ENCODE measurements at places on chromosomes 3 and 15. TPM values are rescaled to one million over a fixed set of nuclear protein-coding genes. Genes with fewer than 3 reads are reported as not detected.

The ITIH1 gene
- not detected for total RNA-seq

The PROS1 gene
- 31.2 TPM for total RNA-seq

The TMEM266 gene
- 0.52 TPM for total RNA-seq

The SMARCC1 gene
- 110 TPM for total RNA-seq

DNA sequence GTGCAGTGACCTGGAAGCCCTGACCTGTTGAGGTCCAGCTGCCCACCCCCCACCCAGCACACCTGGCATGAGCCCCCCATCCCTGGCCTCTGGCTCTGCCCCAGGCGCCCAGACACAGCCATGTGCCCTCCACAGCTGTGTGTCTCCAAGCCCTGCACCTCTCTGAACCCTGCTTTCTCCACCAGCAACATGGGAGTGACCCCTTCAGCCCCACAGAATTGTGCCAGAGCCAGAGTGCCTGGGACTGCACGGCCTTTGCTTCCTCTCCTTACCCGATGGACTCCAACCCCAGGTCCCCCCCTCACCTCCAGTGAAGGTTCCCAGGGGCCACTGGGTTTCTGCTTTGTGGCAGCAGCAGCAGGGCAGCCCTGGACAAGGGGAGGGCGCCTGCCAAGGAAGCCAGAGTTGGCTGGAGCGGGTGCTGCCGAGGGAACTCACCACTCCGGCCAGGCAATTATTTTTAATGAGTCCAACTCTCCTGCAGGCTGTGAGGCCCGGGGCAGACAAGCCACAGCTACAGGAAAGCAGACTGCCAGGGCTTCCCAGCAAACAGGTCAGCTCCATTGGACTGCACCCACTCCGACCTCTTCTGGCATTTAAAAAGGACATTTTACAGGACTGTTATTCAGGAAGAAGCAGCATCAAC, 24.1 kb downstream of the PRR20G start:
- no peak for DNase-seq

DNA sequence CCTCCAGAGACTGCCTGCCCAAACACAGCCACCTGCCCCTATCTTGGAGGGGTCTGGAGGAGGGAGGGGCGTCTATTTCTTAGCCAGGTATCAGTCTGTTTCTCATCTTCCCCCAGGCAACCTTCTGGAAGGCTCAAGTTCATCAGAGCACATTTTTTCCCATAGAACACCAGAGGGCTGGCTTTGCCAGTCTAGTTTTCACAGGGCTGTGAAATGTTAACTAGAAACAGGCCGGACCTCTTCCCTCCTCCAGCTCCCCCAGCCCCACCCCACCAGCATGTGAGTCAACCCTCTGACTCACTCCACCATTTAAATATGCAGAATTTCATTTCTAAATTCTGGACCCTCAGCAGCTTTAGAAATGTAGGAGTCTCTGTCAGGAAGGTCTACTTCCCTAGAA, 66.9 kb downstream of the SLCO2A1 start:
- DNase-seq: no peak

DNA sequence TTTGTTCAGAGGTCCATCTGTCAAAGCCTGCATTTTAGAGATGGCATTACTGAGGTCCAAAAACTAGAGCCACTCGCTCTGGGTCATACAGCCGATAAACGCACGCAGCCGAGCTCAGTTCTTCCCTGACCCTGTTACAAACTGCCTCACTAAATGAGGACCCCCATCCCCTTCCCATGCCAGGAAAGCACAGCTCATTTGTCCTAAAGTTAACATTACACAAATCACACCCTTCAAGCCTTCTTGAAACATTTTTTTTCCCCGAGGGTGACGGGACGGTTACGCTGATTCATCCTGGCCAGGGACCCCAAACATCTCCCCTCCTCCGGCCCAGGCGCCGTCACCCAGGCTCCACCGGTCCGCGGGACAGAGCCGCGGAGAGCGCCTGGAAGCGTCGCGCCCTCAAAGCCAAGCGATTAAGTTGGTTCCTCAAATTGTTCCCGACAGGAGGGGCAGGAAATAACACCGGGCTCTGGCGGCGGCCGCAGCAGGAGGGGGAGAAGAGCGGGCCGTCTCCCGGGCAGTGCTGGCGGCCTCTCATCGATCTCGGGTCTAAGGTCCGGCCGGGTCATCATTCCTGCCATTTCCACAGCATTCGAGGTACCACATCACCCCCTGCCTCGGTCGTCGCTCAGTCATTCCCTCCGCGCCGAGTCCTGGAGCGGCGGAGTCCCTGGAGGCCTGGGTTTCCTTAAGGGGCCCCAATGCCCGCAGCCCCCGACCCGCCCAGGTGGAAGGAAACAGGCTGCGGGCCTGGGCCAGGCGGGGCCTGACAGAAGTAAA, 619 bp upstream of the CMTM8 start:
- DNase-seq: no peak

DNA sequence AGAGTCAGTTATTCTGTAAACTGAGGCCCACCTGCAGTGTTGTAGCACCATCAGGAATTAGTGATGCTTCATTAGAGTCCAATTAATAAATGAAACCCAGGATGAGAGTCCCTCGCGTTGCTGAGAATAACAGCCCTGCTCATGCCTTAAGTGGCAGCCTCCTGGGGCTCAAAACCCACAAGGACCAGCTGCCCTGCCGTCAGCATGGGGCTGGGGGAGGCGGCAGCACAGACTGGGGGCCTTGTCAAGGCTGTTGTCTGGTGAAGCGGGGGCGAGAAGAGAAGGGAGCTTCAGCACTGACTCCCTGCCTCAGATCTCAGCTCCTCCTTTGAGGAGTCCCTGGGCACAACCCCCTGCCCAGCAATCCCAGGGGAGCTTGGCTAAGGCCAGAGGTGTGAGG, 21.0 kb downstream of the CCDC33 start:
- no peak for DNase-seq

GRCh38 chr15:81115054-81115939, 18.8 kb upstream of the CFAP161 start:
- no peak for DNase-seq

- no peak for DNase-seq
These were observed 81.4 kb downstream of the MBNL1 start for GRCh38 chr3:152350139-152350538.

DNA sequence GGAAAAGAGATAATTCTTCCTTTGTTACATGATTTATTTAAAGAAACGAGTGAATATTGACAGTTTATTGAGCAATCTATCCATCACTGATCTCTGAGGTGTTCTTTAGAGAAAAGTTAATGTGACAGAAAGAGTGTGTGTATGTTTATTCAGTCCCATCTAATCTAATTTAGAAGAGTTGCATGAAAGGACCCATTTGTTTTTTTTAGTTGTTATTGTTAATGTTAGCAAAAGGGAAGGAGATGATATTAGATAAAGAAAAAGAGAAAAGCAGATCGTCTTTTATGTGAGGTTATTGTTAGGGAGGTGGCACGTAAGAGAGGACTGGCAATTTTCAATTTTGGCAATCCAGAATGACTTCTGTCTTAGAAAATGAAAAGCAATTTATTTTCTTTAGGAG, 46.5 kb downstream of the NMD3 start:
- no peak for DNase-seq

GRCh38 chr3:14298442-14298841, 104.0 kb upstream of the SLC6A6 start:
- DNase-seq: no peak

GRCh38 chr3:5567113-5567512, 379.6 kb downstream of the EDEM1 start:
- no peak for DNase-seq

DNA sequence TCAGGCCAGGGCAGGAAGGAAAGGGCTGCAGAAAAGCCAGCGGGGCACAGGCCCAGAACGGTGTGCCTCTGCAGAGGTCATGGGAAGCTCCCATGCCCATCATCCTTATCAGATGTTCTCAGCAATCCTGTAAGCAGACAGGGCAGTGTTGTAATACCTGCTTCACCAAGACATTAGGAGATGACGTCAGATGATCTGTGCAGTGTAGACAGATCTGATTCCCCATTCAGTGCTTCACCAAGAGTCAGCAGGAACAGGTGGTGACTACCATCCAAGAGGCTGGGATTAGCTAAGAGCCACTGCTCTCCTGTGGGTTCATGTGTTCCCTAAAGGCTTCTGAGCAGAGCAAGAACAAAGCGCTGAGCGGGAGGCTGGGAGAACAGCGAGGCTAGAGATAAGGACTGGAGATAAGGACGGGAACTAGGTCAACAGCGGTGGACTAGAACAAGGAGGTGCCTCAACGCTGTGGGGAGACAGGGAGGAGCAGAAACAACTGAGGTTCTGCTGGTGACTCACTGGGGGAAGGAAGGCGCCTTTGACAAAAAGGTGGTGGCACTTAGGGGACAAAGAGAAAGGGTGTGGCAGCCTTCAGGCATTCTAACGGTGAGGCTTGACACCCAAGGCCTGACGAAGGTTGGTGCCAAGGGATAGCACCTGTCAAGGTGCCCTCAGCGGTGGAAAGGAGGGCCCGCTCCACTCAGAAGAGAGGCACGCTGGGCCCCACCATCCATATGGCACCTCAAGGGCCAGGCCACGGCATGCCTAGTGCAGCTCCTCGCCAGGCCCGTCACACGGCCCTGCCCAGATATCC, 28.4 kb downstream of the CCDC12 start:
- DNase-seq: peak; percentile 85

- no peak for DNase-seq
These were observed 89.8 kb downstream of the SEMA5B start for GRCh38 chr3:122937745-122938144.

DNA sequence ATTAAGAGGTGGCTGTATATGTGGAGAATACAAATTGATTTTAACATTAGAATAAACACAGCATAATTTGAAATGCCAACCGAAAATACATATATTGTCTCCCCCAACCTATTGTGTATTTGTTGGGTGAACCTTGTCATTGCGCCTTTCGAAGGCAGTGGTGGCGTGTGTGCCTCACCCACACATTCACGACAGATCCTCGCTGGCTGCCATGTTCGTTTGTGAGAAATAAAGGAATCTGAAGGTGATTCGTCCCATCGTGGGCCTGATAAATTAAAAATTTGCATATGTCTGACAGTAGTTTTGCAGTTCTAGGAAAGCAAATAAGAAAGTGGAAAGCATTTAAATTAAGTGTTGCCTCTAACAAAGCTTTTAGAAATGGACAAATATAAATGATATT, 222.8 kb upstream of the TOPAZ1 start:
- no peak for DNase-seq

DNA sequence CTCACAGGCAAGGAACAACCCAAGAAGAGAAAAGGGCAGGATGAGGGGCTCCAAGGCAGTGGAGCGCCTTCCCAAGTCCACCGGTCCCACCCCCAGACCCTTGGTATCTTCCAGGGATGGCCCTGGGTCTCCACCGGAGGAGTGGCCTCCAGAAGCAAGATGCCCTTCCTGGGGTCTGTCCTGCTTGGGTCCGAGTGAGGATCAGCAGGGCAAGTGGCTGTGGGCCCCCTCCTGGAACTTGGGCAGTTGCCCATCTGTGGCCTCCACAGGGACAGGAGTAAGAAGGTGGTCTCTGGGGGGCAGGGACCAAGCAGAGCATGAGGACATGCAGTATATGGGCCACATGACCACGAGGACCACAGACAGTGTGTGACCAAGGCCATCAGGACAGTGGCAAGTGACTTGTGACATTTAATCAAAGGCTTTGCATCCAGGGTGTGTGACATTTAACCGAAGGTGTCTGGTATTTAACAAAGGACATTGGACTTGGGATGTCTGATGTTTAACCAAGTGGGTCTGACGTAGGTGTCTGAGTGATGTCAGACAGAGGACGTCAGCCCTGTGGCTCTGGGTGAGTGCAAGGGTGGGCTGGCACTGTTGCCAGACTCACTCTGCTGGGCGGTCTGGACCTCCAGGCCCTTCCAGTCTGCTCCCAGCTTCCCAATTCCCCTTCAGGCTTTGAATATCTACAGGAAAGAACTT, 34.7 kb downstream of the SCN5A start:
- DNase-seq: no peak

DNA sequence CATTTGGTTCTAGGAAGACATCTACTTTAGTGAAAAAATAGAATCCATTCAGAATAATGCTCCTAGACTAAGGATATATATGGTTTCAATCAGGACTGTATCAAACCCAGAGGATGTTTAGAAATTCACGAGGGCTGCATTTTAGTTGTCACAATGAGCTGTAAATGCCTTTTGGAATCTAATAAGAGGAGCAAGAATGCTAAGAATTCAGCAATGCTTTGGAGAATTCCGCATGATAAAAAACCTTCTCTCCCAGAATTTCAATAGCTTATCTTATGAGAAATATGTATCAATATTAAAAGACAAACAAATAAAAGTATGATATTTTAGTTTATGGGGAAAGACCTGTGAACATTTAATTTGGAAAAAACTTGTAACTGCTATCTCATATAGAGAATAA, 885.1 kb downstream of the ZPLD1 start:
- no peak for DNase-seq

GRCh38 chr3:52119099-52119498, 35.1 kb downstream of the POC1A start:
- no peak for DNase-seq

GRCh38 chr3:190909908-190910307, 47.4 kb upstream of the GMNC start:
- DNase-seq: no peak

DNA sequence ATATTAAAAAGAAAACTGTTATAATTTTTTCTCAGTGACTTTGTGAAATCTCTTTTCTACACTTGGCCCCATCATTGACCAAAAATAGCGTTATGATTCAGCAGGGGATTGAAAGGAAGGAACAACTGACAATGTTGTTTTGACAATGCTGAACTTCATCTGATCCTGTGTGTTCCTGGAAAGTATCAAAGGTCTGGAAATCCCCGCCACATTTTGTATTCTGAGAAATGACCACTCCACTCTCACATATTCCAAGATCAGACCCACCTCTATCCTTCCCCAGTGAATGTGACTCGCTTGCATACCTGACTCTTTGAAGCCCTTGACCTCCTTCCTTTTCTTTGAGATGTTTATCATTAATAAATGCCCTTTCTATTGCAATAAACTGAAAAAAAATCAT, 9.7 kb upstream of the RIOX2 start:
- no peak for DNase-seq

DNA sequence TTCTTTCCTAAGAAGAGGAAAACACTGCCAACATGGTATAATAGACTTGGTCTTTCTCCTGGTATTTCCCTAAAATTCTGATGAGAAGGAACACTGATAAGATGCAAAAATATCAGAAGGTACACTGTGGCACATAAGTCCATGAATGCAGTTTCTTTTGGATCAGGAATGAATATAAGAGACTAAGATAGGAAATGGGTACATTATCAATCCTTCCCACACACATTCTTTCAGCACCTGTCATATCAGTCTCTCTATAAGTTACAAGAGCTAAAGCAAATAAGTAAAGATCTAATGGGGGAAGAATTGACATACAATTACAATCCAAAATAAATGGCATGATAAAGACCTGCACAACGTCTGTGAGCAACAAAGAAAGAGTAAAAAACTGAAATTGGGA, 1101.0 kb downstream of the ROBO2 start:
- DNase-seq: no peak

DNA sequence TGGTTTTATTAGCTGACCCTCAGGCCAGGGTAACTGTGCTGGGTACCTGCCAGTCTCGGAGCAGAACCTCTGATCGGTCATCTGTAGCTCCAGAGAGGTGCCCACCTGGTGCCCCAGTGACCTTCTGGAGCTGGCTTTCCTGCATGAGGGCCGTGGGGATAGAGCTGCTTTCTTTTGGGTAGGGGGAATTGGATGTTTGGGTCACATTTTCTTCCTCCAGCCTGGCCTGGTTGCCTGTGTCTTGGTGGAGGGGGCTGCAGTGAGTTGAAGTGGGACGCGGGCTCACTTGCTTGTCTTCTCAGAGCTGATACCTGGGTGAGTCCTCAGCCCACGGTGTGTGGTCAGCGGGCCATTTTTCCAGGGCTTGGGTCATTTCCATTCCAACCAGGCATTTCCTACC, 2.6 kb downstream of the ZNF710 start:
- DNase-seq: no peak

GRCh38 chr3:117611211-117611610, 901.6 kb downstream of the TUSC7 start:
- no peak for DNase-seq
